M059J (cell line): ENCODE measurements at places on chromosomes 4 and X.

- no peak for DNase-seq
Observed at GRCh38 chr4:73673286-73673685, 53.0 kb upstream of the RASSF6 start.

DNA sequence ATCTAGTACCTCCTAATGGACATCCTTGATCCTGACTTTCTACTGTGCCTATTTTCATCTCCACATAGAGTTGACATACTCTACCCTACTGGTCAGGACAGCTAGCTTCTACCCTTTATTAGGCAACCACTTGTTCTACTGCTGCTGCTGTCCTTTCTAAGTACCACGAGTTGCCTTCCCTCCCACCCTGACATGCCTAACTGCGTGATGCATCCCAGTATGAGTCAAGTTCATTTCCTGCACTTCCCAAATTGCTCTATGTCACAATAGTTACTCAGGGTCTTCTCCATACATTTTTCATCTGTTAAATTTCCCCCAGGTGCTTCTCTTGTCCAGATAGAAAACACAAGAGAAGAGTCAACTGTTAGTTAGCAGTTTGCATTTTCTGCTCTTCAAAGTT, 133.4 kb downstream of the TBC1D19 start:
- DNase-seq, result peak; percentile 74

GRCh38 chr4:137993232-137993631, 248.9 kb downstream of the SLC7A11 start:
- peak; percentile 86 for DNase-seq

GRCh38 chr4:187827631-187828030, 167.9 kb upstream of the ZFP42 start:
- DNase-seq, result peak; percentile 67

GRCh38 chr4:107044170-107044569, 8.1 kb upstream of the DKK2 start:
- DNase-seq, result no peak

DNA sequence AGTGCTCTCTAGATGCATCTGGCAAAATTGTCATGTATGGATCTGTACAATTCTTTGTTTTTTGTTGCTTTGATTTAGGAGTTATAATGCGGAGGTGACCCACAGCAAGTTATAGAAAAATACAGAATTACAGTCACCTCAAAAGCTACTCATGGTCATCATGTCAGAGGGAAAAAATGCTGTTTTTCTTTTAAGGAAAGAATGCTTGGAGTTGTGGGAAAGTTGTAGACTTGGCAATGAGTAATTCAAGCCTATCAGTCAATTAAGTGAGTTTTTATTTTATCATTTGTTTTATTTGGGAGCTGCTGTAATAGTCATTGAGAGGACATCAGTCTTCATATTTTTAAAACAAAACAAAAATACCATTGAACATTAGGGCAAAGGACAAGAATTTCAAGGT, 16.4 kb downstream of the FHL1 start:
- peak; percentile 43 for DNase-seq

GRCh38 chrX:24005028-24005427, 22.0 kb downstream of the KLHL15 start:
- no peak for DNase-seq

GRCh38 chrX:153411255-153411987, at the start of gene ZFP92:
ZFP92 (plus strand) TSS chrX:153411472; CDS start chrX:153418323, 6,851 bp downstream.
- no peak for DNase-seq

GRCh38 chrX:3522101-3522650, 175.7 kb upstream of the MXRA5 start:
- DNase-seq, result peak; percentile 69

GRCh38 chrX:2284133-2284532, 216.6 kb downstream of the DHRSX start:
- DNase-seq, result no peak

DNA sequence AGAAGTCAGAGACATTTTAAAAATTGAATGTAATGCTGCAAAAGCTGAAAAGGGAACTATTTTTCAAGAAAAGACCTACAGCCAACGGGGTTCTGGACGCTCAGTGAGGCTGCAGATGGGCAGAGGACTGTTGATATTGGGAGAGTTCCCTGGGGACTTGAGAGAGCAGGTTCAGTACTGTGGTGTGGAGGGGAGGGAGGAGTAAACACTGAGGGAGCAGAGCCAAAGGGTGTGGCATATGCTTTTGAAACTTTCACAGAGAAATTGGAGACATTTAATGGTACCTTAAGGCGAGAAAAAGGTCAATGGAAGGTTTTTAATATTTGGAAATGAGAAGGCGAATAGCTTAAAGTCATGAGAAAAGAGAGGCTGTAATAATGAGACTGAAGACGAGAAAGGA, 62.2 kb upstream of the GPM6A start:
- no peak for DNase-seq

GRCh38 chrX:154472685-154473632, 6.1 kb downstream of the LAGE3 start:
- DNase-seq, result no peak

DNA sequence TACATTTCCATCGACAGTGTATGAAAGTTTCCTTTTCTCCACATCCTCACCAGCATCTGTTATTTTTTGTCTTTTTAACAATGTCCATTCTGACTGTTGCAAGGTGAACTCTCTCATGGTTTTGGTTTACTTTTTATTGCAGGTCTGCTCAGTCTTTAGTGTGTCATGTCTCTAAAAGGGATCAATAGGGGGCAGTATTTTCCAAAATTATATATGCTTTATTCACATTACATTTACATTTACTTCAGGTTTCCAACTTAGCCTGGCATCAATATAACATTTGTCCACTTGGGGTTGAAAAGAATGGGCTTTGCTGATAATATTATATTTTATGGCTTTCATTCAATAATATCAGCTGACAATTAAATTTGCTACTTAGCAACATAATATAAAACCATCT, 265.0 kb upstream of the SLITRK2 start:
- DNase-seq, result no peak

DNA sequence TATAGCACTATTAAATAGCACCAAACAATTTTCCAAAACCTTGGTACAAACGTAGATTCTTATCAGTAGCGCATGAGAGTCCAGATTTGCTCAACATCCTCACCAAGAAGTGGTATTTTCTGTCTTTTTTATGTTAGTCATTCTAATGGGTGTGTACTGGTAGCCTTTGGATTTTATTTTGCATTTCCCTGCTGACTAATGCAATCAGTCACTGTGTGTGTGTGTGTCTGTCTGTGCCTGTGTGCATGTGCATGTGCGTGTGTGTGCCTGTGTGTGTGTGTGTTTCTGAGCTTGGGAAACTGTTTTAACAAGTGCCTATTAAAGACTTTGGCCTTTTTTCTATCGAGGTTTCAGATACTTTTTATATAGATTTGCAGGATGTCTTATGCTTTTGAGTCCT, 82.2 kb upstream of the MAGEA10 start:
- peak; percentile 72 for DNase-seq

DNA sequence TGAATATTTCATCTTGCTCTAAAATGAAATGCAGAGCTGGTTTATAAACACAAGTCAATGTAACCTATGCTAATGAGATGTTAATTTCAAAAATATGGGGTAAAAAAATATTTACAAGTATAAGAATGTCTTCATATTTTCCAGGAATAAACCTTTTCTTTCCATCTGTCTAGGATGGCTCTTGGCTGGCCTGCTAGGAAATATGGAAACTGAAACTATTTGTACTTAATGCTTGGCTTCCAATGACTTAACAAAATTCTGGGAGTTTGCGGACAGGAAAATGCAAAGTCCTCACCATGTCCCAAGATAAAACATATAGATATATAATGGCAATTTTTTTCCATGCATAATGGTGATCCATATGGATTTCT, 168.1 kb downstream of the SCFD2 start:
- no peak for DNase-seq

DNA sequence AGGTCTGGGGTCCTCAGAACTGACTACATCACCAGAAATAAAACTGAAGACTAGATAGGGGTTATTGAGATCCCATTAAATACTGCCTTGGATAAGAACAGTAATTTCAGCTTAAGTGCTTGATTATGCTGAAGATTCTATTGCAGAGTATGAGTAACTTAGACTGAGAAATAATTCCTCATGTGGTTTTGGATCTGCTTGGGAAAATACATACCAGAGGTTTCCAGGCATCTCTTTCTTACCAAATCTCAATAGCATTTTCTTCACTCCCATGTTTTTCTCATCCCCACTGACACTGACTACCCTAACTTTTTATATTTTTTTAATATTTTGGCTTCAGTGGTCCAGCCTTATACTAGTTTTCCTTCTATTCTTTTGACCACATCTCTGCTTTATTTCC, 92.0 kb upstream of the TEX13D start:
- no peak for DNase-seq

GRCh38 chr4:15231265-15232091, 196.4 kb upstream of the C1QTNF7 start:
- peak; percentile 85 for DNase-seq

DNA sequence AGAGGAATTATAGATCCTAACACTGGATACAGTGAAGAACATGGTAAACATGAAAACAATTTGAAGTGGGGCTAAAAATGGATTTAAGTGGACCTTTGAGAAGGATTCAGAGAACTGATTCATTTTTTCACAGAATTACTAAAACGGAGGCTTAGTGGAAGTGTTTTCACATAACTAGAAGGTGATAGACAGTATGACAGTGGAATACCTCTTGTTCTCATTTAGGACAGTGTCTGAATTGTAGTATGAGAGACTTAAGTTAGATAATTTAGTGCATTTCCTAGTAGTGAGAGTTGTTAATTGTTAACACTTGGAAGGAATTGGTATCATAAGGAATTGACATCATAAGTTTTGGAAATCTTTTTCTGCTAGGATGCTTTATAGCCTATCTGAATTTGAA, 64.1 kb downstream of the FIP1L1 start:
- no peak for DNase-seq

DNA sequence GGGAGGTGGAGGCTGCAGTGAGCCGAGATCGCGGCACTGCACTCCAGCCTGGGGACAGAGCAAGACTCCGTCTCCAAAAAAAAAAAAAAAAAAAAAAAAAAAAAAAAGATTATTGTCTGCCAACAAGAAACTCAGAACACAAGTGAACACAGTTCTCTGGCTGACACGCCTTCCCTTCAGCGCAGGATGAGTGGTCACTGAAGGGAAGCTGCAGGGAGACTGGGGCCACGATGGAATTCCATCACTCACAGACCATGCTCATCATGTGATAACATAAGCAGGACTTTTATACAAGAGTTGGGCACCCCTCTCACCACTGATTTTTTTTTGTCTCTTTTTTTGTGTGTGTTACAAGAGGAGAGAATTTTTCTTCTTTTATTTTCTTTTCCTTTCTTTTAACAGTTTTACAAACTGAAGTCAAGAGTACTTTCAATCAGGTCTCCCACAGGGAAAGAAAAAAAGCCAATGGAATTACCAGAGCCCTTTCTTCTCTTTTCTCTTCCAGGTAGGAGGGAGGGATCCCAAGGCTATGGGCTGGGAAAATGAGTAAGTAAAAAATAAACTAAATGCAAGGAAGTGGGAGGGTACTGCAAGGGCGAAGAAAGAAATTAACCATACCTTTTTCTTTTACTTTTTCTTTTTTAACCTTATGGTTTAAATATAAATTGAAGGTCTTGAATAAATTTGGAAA, 435.6 kb downstream of the GPM6A start:
- DNase-seq, result no peak

- peak; percentile 97 for DNase-seq
Observed at GRCh38 chr4:5758741-5759140, 47.7 kb downstream of the EVC start.
